Activated CD4-positive, alpha-beta T cell treated with anti-CD3 and anti-CD28 coated beads, Interleukin-2, Interleukin-4, amounts not matched to agents 100 ng/mL and 50 ng/mL, durations not matched to agents 16 hours and 8 hours (primary cell): ENCODE measurements at places on chromosomes 7 and 10.

GRCh38 chr10:121613456-121613855 lies 15.2 kb upstream of the FGFR2 start:
- no peak for DNase-seq

DNA sequence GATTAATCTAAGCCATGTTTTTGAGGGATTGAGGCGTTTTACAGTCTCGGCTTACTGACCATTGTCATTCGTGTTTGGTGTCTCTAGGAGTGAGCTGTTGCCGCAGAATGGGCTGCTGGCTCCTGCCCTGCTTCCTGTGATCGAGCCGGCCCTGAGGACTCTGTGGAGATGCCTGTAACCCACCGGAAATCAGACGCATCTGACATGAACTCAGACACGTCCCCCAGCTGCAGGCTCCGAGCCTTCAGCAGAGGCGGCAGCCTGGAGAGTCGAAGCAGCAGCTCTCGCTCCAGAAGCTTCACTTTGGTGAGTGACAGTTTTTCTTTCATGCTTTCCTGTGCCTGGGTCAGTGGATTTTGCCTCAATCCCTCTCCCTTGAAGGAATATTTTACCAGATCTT lies 28.8 kb downstream of the PROSER2 start:
- DNase-seq = no peak

DNA sequence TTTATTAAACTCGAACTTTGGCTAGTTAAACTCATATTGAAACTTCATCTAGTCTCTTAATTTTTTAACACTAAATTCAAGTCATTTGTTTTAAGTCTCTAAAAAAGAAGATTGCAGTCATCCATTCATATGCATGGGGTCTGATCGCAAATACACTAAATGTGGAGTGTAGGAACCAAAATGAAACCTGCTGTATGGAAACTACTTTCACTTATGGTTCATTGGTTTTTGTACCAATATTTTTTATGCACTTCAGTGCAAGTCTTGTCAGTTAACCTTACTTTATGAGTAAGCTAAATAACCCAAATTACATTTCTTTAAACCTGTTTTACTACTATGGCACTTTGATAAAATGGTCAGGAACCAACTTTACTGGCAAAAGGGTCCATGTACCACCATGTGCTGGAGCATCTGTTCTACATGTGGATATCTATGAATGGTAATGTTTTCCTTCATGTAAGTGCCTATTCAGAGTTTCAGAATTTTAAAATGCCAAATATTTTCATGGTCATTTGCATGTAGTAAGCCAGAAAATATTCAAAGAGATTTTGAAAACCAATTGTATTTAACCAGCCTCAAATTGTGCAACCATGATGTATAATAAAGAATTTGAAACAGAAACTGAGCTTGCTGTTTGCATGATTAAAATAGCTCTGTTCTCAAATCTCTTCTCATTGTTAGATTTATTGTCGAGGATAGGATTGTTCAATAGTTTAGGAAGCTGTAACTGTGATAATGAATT lies 7.6 kb upstream of the SUPV3L1 start:
- DNase-seq = no peak

DNA sequence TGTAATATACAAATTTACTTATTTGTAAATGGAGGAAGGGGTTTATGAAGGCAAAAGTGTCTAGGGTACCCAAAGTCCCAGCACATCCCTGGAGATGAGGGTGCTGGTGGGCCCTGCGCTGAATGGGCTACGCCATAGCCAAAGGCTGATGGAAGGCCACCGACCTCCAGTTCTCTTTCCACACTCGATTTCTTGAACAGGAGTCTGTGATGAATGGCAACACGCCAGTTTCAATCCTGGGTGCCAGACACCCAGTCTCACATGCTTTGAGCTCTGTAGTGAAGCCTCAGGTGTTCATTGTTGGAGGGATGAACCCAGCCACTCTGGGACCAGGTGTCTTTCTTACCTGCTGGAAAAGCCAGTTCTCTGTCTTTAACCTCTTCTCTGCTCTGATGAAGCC lies 752 bp downstream of the LRMDA start:
- DNase-seq = no peak

- peak; percentile 47 for DNase-seq
Observed at GRCh38 chr7:40015790-40016296, 65.8 kb downstream of the CDK13 start.

- no peak for DNase-seq
Observed at GRCh38 chr10:28558186-28558585, 25.3 kb downstream of the WAC start.

GRCh38 chr10:102773320-102773719 lies 29.6 kb downstream of the WBP1L start:
- no peak for DNase-seq
